ENCODE measurements at places on chromosomes 6 and 20.

- DNase-seq = peak; percentile 48
Observed at GRCh38 chr6:138417493-138418117, 13.6 kb downstream of the HEBP2 start.

DNA sequence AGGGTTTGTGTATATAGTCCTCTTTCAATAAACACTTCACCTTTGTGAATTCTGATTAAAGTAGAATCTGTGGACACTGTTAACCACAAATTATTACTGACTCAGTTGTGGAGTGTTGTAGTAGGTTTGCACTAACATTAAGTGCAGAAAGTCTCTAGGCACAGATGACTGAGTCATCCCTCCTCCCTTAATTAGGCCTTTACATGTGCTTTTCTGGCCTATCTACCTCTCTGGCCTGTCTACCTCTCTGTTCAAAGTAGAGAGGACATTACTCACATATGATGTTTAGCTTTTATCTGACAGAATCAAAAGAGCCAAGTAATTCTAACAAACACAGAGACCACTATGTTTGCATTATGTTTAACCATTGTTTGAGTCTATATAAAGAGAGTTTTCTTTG, 783.0 kb downstream of the TENT5A start:
- no peak for DNase-seq

- peak; percentile 64 for DNase-seq
Observed at GRCh38 chr20:24337069-24337468, 132.4 kb upstream of the SYNDIG1 start.

DNA sequence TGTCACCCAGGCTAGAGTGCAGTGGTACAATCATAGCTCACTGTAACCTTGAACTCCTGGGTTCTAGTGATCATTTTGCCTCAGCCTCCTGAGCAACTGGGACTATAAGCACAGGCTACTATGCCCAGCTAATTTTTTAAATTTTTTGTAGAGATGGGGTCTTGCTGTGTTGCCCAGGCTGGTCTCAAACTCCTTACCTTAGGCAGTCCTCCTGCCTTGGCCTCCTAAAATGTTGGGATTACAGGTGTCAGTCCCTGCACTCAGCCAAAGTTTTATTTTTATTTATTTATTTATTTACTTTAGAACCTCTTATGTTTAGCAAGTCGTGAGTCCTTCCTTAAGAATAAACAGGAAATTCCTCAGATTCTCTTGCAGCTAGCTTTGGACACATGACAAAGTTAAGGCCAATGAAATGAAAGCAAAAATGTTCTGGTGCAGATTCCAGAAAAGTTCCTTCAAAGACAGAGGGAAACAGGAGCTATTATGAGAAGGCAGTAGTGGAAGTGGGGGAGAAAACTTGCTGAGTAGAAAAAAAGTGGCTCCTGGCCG, 19.1 kb downstream of the PIM1 start:
- no peak for DNase-seq

- no peak for DNase-seq
Observed at GRCh38 chr6:46422619-46423018, 68.6 kb downstream of the RCAN2 start.

GRCh38 chr20:10551732-10552724, 116.9 kb downstream of the SLX4IP start:
- DNase-seq = no peak

- DNase-seq = no peak
Observed at GRCh38 chr6:15690510-15690909, 27.7 kb upstream of the DTNBP1 start.

- DNase-seq = no peak
Observed at GRCh38 chr20:17928211-17928611, 40.4 kb downstream of the SNX5 start.

DNA sequence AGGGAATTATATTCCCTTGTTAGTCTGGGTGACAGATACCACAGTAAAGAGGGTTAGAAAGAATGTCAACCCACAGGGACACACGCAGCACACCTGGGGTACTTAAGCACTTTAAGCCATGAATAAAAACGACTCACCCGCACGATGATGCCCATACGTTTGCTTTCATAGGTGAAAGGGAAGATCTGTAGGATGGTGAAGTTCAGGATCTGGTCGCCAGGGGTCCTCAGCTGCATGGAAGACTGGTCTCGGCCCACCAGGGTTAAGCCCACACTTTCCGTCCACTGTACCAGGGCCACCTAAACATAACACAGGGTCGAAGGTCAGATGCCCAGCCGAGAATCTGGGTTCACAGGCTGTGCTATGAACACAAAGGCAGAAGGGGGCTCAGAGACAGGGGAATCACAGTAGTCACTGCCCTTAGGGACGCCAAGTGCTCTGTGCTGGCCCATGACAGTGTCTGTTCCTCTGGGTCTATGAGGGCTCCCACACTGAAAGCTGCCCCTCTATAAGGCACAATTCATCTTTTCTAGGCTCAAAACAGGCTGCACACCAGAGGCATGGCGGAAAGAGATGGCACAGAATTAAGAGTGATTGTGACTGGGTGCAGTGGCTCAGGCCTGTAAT, 96.8 kb upstream of the NFATC2 start:
- peak; percentile 46 for DNase-seq

DNA sequence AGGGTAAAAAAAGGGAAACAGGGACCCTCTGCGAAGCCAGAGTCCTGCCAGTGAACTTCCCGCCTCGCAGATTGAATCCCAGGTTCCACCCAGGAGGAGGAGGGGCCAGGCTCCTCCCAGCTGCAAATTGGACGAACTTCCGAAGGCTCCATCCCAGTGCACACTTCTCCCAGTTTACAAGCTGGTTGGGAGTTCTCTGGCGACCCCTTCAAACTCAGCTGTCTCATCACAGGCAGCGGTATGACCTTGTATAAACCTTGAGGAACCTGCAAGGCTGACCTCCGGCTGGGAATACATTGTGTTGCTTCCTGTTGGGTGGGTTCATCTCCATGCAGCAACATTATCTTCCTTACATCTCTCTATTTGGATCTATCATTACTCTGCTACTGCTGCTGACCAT, 962.7 kb downstream of the GRIK2 start:
- no peak for DNase-seq

GRCh38 chr20:22999756-23000155, 35.4 kb upstream of the SSTR4 start:
- peak; percentile 72 for DNase-seq

- DNase-seq = no peak
Observed at GRCh38 chr20:37360391-37361115, 14.6 kb downstream of the SRC start.

DNA sequence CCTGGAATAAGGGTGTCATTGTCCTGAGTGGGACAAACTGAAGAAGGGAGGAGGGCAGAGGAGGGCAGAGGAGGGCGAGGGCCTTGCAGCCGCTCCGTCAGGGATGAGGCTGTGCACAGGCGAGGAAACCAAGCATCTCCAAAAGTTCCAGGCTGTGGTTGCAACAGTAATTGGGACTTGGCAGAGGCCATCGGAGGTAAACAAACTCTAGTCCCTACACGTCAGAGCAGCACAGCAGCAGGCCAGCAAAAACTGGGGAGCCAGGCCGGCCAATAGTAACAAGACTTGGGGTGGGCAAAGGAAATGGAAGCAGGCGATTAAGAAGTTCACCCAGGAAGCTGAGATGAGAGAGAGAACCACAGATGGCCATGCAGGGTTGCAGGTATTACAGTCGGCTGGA, 142.8 kb downstream of the SMOC2 start:
- DNase-seq = no peak

DNA sequence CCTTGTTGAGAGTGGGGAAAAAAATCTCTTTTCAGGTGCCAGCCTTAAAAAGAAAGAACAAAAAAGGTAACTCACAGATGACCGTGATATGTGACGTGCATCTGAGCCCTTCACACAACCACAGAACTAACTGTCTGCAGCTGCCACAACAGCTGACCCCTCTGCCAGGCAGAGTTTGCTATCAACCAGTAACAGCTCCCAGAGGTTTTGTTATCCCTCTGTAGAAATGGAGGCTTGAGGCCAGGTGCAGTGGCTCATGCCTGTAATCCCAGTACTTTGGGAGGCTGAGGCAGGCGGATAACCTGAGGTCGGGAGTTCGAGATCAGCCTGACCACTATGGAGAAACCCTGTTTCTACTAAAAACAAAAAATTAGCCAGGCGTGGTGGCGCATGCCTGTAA, 42.8 kb downstream of the SLC52A3 start:
- no peak for DNase-seq

GRCh38 chr20:55586610-55587009, 418.7 kb downstream of the CBLN4 start:
- DNase-seq = no peak

DNA sequence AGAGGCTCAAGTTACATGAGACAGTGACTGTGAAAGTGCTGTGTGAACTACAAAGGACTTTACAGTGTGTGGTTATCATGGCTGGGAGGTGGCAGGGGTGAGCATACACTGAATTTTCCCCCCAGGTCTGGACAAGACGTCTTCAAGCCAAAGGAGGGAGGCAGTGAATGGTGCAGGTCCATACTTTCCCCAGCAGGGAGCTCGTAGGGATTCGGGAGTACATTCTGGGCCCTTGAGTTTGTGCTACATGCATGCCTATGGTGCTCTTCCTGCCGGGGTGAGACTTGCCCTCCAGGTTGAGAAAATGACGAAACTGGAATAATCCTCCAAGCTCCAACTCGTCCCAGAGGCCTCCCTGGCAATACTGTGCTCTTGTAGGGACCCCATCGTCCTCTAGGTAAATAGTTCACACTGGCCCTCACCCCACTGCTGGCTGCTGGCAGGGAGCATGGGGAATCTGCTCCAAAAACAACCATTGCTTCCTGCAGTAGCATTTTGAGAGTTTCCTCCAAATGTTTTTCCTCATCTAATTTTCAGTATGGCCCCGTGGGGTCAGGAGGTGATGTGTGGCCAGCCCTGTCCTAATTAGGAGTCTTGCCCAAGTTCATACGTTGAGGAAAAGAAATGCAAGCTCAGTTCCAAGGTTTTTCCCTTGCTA, 57.6 kb downstream of the ZNF831 start:
- DNase-seq = no peak

- DNase-seq = peak; percentile 35
Observed at GRCh38 chr6:47476781-47477496, 650 bp upstream of the CD2AP start.

DNA sequence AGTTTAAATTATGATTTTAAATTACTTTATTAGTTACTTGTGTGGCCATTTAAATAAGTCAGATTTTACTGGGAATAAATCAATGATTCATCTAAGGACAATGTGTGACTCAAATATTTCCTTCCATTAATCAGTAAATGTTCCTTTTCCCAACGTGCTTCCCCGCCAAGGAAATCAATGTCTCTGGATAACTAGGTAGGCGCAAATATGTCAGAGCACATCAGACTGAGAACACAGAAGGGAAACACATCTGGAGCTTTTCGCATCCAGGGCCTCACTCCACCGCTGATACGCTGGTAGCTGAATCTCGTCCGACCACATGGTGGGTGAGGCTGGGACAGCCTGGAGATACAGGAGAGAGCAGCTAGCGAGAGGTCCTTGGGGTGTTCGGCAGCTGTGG, 56.4 kb upstream of the RPS6KA2 start:
- peak; percentile 71 for DNase-seq

DNA sequence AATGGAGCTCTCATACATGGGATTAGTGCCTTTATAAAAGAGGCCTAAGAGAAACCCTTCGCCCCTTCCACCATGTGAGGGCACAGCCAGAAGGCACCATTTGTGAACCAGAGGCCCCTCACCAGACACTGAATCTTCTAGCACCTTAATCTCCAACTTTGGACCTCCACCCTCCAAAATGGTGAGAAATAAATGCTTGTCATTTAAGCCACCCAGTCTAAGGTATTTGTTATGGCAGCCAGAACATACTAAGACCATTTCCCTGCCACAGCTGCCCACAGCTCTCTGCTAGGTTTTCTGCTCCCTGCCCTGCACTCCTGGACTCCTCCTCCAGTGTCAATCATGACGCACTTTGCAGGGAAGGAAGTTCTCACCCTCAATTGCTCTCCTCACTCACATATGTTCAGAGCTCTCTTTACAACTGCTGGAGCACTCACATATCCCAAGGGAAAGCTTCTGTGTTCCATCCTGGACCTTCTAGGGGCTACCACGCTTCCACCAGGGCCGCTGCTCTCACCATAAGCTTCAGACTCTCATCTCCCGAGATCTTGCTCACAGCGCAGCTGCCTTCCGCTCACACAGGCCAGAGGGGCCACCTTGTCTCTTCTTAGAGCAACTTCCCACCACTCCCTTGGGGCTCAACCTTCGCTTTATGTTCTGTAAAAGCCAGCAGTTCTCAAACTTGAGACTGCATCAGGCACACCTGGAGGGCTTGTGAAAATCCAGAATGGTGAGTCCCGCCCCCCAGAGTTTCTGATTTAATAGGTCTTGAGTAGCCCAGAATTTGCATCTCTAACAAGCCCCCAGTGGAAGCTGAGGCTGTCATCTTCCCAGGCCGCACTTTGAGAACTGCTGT, 1.6 kb upstream of the LY86 start:
- DNase-seq = no peak

- peak; percentile 59 for DNase-seq
Observed at GRCh38 chr6:164045082-164045481, 630.6 kb downstream of the QKI start.

- DNase-seq = no peak
Observed at GRCh38 chr6:129709196-129709768, 695 bp downstream of the ARHGAP18 start.

- no peak for DNase-seq
Observed at GRCh38 chr20:1287787-1288569, 21.9 kb downstream of the SNPH start.

All from kidney tubule cell (primary cell).